ENCODE measurements at places on chromosomes 1 and 21.
A peak's percentile ranks its signal among the peaks of the same experiment; 100 is the strongest.

- DNase-seq = peak; percentile 14
These were observed at the start of gene TAS1R1 for GRCh38 chr1:6554907-6555778. Gene TAS1R1 (plus strand): TSS chr1:6555307. CDS start chr1:6555374, 67 bp downstream.

DNA sequence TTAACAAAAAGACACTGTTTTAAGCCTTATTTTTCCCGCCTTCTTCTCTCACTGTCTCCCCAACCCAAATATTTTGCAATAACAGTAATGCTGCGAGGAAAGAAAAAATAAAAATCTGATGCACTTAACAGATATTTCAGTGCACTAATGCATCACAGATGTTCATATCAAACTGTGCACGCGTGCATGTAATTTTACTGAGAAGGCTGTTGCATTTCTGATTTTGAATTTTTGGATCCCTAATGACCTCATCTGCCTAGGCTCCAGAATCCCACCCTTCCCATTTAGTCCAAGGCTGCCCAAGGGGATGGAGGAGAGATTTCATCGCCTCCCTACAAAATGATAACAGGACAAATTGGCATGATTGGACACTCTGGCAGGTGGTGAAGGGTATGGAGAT is 5.5 kb downstream of the TRABD2B start:
- DNase-seq = no peak

DNA sequence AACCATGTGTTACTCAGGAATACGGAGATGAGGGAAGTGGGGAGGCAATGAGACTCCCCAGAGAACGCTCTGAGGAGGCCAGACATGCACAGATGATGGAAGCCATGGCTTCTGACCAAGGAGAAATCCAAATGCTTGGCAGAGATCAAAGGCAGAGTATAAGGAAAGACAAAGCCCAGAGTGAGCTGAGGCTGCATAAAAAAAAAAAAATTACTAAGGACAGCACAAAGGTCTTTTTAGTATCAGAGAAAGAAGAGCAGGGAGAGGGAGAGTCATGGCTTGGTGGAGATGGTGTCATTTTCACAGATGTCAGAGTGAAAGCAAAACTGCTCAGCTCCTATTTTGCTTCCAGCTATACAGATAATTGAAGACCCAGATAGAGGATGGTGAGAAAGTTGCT is 8.1 kb upstream of the NCF2 start:
- no peak for DNase-seq

- DNase-seq = no peak
These were observed 2.6 kb downstream of the GABPA start for GRCh38 chr21:25737421-25737820.

- peak; percentile 55 for DNase-seq
These were observed 456 bp upstream of the SMYD2 start for GRCh38 chr1:214280386-214281020.

DNA sequence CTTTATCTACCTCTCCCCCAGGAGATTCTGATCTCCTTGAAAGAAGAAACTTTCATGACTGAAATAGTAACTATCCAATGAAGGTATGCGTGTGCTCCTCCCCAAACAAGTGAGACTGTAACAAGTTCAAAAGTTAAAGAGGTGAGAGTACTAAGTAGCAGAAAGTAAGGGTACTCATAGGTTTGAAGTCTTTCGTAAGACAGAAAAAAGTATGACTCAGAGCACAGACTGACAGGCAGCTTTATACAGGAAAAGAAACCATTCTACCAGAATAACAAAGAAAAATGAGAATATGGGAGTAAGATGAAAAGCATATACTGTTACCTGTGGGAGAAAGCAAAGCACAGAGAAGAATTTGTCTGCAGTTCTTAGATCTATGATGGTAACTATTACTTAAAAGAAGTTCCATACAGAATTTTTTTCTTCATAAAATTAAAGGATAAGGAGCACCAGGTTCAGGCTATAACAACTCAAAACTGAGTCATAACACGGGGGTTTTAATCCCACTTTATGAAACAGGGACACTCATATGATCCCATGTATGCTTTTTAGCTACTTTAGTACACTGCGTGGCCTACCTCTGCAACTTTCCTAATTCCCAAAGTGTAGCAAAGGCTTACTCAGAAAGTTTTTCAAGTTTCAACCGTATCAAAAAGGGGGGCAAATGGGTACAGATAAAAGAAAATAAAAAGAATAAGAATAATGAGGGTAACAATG is 52.0 kb downstream of the FOXJ3 start:
- peak; percentile 3 for DNase-seq

GRCh38 chr21:45022348-45022675 is 52.1 kb upstream of the ADARB1 start:
- DNase-seq = no peak

DNA sequence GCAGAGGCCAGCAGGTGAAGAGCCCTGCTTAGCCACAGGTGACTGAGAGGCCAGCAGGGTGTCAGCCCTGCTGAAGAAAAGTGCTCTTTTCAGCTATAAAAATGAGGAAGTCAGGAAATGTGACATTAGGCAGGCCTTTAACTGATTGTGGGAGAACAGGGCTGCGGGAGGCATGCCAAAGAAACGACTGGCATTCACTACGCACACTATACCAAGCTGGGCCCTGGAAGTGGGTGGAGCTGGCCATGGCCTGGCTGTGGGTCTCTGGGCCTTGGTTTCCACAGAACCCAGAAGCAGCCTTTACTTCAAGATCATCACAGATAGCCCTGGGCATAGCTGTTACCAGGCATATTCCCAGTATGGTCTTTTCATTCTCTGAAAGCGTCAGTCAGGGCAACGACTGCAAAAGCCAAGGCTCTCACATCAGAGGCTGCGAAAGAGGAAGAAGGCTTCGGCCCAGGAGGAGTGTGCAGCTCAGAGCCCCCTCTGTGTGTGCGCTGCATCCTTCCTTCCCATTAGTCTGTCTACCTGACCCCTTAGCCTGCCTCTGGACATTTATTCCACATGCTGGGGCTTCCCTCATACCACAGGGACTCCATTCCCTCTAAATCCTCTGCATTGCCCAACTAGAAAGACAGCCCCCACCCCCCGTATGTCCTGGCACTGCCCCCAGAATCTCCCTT is 14.3 kb downstream of the SLC2A1 start:
- DNase-seq = no peak

DNA sequence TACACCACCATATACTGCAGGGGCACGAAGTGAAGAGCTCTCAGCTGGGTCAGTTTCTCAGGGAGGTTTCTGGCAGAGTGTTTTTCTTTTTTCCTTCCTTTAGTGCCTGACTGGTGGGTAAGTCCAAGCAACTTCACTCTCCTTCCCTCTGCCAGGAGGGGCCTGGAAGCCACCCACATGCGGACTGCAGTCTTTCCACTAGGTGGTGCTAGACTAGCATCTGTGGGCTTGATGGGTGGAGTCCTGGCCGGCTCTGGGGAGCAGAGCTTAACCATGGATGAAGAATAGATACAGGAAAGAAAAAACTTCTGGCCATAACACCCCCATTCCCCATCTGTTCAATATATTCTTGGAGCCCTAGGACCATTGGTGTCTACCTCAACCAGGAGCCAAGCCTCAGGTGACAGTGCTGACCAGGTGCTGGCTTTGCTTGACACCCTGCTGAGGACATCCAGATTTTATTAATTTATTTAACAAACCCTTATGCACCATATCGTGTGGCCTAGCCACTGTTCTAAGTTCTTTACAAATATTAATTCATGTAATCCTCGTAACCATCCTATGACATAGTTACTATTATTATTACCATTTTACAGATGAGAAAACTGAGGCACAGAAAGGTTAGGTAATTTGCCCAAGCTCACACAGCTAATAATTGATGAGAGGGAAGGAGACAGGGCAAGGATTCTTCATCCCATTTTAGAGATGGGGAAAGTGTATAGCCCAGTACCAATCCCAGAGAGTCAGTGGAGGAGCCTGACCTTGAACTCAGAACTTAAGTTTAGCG is 126.7 kb upstream of the CSF3R start:
- peak; percentile 50 for DNase-seq

- DNase-seq = peak; percentile 31
These were observed 431 bp downstream of the EEIG2 start for GRCh38 chr1:108560189-108560873.

- DNase-seq = peak; percentile 22
These were observed 303.1 kb upstream of the RUNX1 start for GRCh38 chr21:35352066-35352770.

DNA sequence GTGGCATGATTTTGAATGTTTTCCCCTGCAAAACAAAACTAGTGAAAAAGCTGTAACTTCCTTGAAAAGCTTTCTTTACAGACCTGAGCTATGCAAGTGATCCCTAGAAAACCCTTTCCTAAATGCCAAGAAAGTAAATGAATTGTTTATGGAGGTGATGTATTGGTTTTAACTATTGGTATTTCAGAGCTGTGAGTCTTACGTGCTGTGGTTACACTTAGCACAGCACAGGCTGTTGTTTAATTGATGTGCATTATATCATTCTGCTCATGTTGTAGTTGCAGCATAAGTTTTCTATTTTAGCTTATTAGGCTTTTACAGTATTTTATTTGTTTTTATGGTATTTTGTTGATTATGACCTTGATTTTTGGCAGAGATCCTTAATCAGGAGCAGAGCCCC is 74.1 kb upstream of the DYNLT5 start:
- no peak for DNase-seq

- no peak for DNase-seq
These were observed 12.2 kb upstream of the PRXL2B start for GRCh38 chr1:2574350-2574749.

GRCh38 chr1:37797750-37798345 is 4.2 kb downstream of the MANEAL start:
- DNase-seq = peak; percentile 44

DNA sequence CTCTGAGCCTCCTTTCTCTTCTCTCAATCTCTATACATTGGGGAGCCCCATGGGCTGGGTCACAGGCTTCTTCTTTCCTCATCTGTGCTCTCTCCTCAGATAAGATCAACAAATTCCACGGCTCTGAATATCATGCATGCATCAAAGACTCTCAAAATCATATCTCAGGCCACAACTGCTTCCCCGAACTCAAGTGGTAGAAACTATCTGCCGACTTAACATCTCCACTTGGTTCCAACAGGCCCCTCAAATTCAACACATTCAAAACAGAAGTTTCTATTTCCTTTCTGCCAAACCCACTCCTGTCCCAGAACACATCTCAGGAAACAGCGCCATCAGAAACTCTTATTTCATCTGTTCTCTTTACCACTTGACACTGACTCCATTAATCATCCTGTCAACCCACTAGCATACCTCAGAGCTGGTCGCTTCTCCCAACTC is 16.7 kb downstream of the DDX59 start:
- DNase-seq = no peak

- DNase-seq = no peak
These were observed 598.1 kb upstream of the ADGRL4 start for GRCh38 chr1:79604490-79605198.

- DNase-seq = peak; percentile 78
These were observed 14.0 kb downstream of the HSF2BP start for GRCh38 chr21:43645136-43645891.

DNA sequence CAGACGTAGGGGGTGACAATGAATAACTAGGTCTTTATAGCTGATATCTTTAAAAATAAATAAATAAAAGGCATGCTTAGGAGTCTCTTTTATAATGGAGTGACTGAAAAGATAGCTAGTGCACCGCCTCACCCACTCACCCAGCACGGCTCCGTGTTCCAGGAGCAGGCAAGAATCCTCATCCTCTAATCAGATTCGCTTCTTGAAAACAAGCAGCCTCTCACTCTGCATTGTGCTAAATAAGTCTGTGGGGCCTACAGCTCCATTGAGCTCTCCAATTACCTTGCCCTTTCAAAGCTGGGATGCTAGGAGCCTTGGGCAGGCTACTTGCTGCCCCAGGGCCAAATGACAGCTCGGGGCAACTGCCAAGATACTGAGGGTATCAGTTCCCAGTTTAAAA is 91.5 kb downstream of the TIAM1 start:
- DNase-seq = no peak

DNA sequence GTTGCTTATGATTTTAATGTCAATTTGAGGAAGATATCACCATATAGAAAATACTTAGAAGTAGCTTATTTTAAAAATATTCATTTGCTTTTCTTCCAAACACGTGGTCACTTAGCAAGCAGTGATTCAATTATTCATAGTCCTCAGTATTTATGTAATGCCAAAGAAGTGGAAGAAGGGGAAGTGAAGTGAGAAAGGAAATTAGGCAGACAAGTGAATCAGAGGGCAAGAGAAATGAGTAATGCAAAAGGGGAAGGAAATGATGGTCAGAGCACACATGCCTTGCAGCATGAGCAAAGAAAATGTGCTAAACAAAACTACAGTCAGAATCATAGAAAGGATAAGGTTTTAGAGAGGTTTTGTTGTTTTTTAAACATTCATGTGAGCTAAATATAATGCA is 31.8 kb downstream of the SDCCAG8 start:
- DNase-seq = peak; percentile 86

DNA sequence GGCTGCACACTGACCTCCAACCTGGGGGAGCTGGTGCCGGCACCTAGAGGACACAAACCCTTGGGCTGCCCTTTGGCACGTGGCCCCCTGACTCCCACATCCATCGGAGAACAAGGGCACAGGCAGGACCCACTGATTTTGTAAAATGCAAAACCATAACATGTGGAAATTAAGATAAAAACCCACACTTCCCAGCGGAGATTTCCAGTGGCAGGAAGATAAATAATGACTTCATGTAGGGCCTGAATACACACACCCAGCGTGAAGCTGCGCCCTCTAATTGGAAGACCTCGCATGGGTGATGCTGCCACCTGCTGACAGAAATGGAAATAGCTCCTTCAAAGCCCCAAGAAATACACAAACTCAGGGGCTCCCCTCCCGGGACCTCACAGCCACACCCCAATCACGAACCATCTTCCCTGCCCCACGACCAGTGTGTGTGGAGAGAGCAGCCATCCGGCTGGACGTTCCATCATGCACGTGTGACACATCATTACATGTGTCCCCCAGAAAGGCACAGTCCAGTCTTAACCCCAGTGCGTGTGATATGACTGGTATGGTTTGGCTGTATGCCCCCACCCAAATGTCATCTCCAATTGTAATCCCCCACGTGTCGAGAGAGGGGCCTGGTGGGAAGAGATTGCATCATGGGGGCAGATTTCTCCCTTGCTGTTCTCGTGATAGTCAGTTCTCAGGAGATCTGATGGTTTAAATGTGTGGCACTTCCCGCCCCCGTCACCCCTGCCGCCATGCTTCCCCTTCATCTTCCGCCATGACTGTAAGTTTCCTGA is 5.7 kb upstream of the TPRG1L start:
- DNase-seq = peak; percentile 75

DNA sequence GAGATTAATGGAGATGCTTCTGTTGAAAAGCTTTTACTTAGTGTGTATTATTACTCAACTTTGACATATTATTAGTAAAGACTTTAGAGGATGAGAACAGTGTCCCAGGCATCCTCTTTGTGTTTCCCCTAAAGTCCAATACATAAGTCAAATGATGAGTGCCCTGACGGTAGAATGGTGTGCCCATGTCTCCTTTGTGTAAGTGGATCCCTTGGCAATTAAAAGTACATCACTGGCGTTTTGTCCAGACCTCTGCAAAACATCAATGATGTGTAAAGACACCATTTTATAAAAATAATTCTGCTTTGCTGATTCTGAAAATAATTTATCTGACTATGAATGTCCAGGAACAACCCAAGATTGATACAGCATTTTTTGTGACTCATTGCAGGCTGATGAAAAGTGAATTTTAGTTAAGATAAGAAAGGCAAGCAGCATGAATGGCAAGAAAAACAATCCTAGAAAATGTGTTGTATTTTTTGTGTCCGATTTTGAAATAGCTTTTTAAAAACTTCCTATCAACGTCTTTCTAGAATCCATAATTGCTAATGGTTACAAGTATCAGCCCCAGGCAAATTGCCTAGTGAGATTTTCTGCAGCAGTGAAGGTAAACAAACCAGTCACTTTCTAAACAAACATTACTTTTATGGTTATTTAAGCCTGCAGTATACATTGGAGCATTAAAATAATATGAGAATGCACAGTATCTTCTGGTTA is 251.5 kb downstream of the PTPRC start:
- DNase-seq = peak; percentile 51

- DNase-seq = no peak
These were observed 96.2 kb downstream of the CCDC185 start for GRCh38 chr1:223489439-223489838.
